ENCODE measurements at places on chromosomes 5 and 9.
A peak's percentile ranks its signal among the peaks of the same experiment; 100 is the strongest.

GRCh38 chr9:117013440-117013995 is 326.4 kb downstream of the TRIM32 start:
- DNase-seq: no peak

DNA sequence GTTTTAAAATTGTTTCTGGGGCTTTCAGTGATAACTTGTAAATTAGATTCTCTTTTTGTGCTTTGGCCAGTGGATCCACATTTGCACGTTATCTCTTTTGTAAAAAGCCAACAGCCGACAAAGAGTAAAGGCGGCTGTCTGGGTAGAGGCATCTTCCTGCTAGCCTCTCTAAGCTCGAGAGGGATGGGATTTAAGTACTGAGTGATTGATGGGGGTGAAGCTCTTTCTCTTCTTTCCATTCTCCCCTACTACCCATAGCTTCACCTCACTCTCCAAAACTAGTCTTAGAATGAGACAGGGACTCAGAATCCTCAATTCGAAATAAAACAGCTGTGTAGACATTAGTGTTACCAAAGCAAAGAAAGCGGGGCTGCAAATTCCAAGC is 3.4 kb downstream of the PBX3 start:
- DNase-seq: no peak

- no peak for DNase-seq
These were observed 84.1 kb downstream of the SH3PXD2B start for GRCh38 chr5:172370237-172370640.

GRCh38 chr5:117880932-117881331 is 1107.4 kb downstream of the DTWD2 start:
- no peak for DNase-seq

GRCh38 chr9:108666240-108666784 is 189.5 kb downstream of the ACTL7B start:
- no peak for DNase-seq

GRCh38 chr9:108776920-108777639 is 78.7 kb downstream of the ACTL7B start:
- DNase-seq: peak; percentile 3

DNA sequence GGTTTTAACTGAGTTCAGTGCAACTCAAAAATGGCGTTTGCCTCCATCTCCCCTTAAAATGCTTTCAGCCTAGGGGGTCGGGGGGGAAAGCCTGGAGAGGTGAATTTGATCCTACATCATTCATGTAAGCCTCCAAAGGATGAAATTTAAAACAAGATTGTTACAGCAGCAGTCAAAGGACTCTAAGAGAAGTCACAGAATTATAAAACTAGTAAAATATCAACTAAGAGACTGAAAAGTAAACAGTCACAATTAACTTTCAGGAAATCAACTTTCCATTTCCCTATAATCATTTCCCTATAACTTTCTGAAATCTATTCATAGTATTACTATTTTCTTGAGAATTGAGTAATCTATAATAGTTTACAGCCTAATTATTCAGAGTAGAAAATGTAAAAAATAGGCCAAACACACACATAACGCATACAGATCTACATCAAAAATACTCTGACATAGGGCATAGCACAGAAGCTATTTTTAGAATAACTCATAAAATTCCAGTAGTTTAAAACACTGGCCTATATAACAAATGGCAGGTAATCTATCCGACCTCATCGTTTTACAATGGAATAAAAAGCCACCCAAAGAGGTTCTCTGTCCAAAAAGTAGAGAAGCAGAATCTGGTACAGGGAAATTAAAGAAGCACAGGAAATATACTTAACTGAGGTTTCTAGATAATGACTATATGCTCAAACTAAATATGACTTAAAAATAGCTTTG is 37.6 kb downstream of the FBXL17 start:
- DNase-seq: no peak

- DNase-seq: no peak
These were observed 227.9 kb upstream of the CLINT1 start for GRCh38 chr5:158086856-158087255.

GRCh38 chr5:144583541-144584449 is 413.1 kb downstream of the KCTD16 start:
- DNase-seq: no peak

DNA sequence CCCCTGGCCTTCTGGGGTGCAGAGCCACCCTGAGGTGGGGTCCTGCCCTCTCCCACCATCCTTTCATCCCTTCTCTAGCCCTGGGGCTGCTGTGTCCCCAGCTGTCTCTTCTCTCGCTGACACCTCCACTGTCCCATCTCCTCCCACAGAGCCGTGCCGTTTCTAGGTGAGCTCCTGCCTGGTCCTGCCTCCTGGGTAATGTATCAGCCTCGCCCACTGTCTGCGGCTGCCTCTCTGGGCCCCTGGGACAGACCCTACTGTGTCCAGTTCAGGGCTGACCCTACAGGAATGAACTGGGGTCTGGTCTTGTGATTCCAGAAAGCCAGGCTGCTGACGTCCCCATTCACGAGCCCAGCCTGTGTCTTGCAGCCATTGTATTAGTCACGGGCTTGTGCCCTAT is 4.1 kb downstream of the PAEP start:
- DNase-seq: no peak

DNA sequence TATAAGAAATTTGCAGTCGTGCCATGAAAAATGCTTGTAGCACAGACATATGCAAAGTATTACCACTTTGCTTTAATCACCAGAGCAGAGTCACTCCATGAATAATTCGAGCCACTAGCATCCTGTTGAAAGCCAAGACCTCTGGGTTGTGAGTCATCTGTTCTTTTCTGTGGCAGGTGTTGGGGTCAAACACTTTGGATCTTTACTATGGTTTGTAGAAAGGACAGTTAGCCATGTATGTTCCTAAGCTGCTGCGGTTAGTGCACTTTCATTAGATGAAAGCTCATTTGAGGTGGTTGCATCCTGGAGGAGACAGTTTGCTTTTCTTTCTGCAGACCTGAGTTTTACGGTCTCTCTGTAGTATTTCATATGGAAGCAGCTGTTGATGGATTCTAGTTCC is 223.7 kb downstream of the DMRT2 start:
- DNase-seq: no peak

DNA sequence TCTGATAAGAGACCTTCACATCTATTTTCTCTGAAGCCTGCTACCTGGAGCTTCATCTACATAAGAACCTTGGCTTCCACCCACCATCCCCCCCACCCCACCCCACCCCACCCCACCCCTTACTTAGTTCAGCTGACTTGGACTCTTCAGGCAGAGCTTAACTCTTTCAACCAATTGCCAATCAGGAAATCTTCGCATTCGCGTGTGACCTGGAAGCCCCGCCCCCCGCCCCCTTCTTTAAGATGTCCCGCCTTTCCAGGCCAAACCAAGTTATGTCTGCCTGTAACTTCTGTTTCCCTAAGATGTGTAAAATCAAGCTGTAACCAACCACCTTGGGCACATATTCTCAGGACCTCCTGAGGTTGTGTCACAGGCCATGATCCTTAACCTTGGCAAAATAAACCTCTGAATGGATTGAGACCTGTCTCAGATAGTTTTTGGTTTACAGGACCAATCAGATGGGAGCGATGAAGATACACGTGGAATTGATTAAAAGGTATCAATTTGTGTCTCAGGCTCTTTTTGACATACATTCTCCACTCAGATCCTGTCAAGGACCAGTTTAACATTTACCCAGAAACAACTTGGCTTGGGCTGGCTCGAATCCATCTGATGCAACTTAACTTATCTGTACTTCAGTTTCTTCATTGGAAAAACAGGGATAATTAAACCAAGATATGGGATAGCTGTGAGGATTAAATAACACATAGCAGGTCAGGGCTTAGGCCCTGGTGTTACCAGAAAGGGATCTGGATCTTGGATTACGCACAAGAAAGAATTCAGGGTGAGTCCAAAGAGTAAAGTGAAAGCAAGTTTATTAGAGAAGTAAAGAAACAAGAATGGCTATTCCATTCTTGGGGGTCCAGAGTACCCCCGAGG is 43.6 kb downstream of the GALNT12 start:
- DNase-seq: no peak

DNA sequence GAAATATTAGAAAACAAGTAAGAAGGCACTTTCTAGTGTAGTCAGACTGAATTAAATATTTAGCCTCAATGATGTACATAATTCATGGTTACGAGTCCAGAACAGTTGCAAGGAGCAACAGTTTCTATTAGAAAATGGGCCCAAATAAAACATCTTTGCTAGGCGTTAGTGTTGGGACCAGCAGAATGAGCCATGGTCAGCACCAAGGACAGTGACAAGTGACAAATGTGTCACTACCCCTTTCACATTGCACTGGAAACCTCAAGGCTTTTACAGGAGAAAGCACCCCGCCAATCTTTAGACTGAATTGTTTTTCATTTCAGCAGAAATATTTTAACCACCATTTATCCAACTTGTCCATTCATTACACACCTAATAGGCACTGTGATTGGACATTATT is 301.3 kb upstream of the ADCY2 start:
- no peak for DNase-seq

- DNase-seq: no peak
These were observed 47.5 kb upstream of the ADRB2 start for GRCh38 chr5:148778882-148779281.

- no peak for DNase-seq
These were observed 80.8 kb upstream of the IER5L start for GRCh38 chr9:129258823-129259301.

DNA sequence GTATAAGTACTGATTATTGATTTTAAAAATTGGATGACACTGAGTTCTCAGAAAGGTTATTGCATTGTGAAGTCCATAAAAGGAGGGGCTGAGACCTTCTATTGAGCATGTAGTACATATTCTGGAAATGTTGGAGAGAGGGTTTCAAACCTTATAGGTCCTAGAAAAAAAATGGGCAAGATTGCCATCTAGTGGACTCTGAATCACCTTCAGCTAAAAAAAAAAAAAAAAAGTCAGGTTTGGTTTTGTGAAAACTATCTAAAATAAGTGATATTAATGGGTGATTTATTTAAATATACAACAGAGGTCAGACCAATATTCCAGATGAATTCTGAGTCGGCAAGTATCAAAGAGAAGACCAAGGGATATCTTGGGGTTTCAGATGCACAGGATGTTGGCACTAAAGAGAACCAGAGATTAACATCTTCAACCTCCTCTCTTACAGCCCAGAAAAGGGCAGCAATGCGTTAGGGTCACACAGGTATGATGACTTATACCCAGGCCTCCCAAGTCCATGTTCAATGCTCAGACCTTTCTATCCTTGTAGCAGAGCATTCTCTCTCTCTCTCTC is 109.8 kb upstream of the NMUR2 start:
- peak; percentile 35 for DNase-seq

DNA sequence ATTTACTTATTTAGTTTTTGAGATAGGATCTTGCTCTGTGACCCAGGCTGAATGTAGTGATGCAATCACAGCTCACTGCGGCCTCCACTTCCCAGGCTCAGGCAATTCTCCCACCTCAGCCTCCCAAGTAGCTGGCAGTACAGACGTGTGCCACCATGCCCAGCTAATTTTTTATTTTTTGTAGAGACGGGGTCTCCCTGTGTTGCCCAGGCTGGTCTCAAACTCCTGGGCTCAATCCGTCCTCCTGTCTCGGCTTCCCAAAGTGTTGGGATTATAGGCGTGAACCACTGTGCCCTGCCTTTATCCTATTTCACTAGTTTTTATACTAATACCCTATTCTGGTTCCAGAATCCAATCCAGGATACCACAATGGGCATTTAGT is 6.8 kb downstream of the RPS14 start:
- no peak for DNase-seq

- DNase-seq: no peak
These were observed 125.6 kb upstream of the PAPPA start for GRCh38 chr9:116027951-116028350.

DNA sequence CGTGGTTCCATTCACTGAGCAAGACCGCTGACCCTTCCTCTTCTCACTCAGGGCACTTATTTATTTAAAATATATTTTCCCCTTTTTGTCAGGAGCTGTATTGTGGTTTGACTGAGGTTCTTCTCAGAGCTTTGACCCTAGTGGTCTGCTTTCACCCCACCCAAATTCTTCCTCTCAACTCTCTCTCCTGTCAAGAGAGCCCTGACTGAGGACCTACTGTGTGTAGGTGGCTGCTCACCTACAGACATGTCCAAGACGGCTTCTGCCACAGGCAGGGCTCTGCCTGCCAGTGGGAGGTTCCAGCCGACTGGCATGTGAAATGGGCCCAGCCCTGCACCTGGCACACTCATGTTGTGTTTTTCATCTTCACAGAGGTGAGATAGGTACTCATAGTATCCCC is 5.2 kb downstream of the DCANP1 start:
- no peak for DNase-seq

GRCh38 chr5:71757590-71758543 is 38.8 kb downstream of the CARTPT start:
- DNase-seq: peak; percentile 88

DNA sequence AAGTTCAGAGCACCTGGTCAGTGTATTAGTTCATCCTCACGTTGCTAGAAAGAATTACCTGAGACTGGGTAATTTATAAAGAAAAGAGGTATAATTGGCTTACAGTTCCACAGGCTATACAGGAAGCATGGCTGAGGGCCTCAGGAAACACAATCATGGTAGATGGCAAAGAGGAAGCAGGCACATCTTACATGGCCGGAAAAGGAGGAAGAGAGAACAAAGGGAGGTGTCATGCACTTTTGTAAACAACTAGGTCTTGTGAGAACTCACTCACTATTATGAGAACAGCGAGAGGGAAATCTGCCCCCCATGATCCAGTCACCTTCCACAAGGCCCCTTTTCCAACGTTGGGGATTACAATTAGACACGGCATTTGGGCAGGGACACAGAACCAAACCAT is 28.8 kb upstream of the CAVIN4 start:
- DNase-seq: peak; percentile 98

DNA sequence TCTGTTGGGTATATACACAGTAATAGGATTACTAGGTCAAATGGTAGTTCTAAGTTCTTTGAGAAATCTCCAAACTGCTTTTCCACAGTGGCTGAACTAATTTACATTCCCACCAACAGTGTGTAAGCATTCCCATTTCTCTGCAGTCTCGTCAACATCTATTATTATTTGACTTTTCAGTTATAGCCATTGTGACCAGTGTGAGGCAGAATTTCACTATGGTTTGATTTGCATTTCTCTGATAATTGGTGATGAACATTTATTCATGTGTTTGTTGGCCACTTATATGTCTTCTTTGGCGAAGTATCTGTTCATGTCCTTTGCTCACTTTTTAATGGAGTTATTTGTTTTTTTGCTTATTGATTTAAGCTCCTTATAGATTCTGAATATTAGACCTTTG is 596.2 kb upstream of the DAB2 start:
- peak; percentile 27 for DNase-seq

DNA sequence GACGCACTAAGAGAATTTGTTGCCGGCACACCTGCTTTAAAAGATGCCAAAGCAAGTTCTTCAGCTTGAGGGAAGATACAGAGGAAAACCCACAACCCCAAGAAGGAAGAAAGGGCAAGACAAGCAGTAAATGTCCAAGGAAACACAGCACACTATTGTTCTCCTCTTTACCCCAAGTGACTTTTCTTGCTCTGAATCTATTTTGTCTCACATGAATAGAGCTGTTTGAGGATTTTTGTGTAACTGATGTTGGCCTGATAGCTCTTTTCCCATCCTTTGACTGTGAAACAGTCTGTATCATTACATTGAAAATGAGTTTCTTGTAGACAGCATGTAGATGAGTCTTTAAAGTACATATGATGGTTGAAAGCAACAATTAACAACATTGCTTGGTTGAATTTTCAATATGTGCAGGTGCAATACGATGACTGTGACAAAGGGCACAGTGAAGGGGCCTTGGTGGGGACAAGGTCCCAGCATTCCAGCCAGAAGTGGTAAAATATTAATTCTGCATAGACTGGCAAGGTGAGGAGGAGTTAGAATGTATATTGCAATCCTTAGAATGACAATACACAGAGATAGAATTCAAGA is 16.8 kb upstream of the CEP72 start:
- no peak for DNase-seq
